ENCODE measurements at places on chromosomes 12 and 14.

- no peak for DNase-seq
- H3K4me1 ChIP-seq = no peaks in the 10 kb centered on the region
- H3K27ac ChIP-seq = no peak overlapping the region
Measured at GRCh38 chr14:93713726-93714405, 74.4 kb downstream of the PRIMA1 start.

- H3K27me3 ChIP-seq = peaks cover 21% of the 10 kb centered on the region
- no peaks in the 10 kb centered on the region for H3K36me3 ChIP-seq
- peak within 1 kb of the TSS; percentile 88 for H3K4me3 ChIP-seq
Measured at GRCh38 chr12:6200256-6201212, at the start of gene CD9. Gene CD9, plus strand, starts transcription at chr12:6200400. Its CDS starts 100 bp downstream, at chr12:6200500.

- H3K36me3 ChIP-seq = no peaks in the 10 kb centered on the region
- H3K27me3 ChIP-seq = peaks cover 4% of the 10 kb centered on the region
- DNase-seq = no peak
Measured at GRCh38 chr14:74389980-74390379, 36.0 kb downstream of the SYNDIG1L start.

GRCh38 chr12:101951002-101951670, 73.8 kb downstream of the DRAM1 start:
- no peak overlapping the region for H3K4me3 ChIP-seq
- H3K4me1 ChIP-seq = no peaks in the 10 kb centered on the region
- DNase-seq = no peak
- H3K27me3 ChIP-seq = peaks cover 1% of the 10 kb centered on the region
- no peak overlapping the region for H3K27ac ChIP-seq

GRCh38 chr14:54589076-54589475, 22.1 kb downstream of the SAMD4A start:
- no peaks in the 10 kb centered on the region for H3K27me3 ChIP-seq
- peaks cover 8% of the 10 kb centered on the region for H3K4me1 ChIP-seq
- no peak overlapping the region for H3K4me3 ChIP-seq
- DNase-seq = no peak
- no peak overlapping the region for H3K27ac ChIP-seq

DNA sequence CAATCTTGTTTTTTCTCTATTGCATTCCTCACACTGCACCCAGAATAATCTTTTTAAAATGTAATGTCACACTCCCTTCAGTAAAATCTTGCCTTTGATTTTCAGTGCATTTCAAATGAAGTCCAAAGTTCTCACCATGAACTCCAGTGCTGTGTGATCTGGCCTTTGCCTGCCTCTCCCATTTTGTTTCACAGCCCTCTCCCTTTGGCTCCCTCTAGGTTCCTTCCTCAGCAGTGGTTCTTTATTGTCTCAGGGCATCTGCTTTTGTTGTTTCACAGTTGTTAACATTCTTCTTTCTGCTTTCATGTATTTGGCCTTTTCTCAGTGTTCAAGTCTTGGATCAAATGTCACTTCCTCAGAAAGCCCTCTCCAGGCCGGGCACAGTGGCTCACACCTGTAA, 84.5 kb upstream of the AMN1 start:
- peak overlapping the region; percentile 4 for H3K27ac ChIP-seq
- no peak for DNase-seq
- H3K27me3 ChIP-seq = peaks cover 3% of the 10 kb centered on the region
- H3K36me3 ChIP-seq = no peaks in the 10 kb centered on the region
- H3K4me3 ChIP-seq = no peak overlapping the region

- H3K36me3 ChIP-seq = no peaks in the 10 kb centered on the region
- H3K27ac ChIP-seq = no peak overlapping the region
- H3K27me3 ChIP-seq = no peaks in the 10 kb centered on the region
- H3K4me3 ChIP-seq = no peak overlapping the region
- H3K4me1 ChIP-seq = no peaks in the 10 kb centered on the region
Measured at GRCh38 chr12:73361864-73362230, 1089.7 kb downstream of the TRHDE start.

DNA sequence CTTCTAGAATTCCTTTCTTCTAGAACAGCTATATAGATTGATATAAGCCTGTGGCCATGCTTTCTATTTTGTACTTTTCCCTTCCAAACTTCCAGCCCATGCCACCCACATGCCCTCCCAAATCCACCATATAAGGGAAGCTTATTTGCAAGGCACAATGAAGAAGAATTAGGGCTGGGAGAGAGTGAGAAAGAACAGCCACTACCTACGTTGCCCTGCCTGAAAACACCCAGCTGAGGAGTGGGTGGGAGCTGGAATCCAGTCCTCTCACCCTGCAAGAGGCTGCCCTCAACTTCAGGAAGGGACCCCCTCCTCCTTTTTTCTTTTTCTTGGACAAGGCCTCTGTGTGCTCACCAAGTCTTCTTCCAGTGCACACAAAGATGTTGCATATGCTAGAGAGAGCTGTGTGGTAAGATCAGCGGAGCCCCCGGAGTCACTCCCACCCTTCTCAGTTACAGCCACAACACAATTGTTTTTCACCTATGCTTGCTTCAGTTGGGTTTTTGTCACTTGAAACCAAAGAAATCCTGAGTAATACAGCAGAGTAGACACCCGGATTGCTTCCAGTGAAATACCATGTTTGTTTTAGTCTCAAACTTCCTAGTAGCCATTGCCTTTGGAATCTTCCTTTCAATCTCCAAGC, 38.8 kb downstream of the CDKL1 start:
- H3K27ac ChIP-seq = no peak overlapping the region
- peaks cover 10% of the 10 kb centered on the region for H3K4me1 ChIP-seq
- H3K36me3 ChIP-seq = peaks cover 5% of the 10 kb centered on the region
- no peak overlapping the region for H3K4me3 ChIP-seq
- H3K27me3 ChIP-seq = peaks cover 2% of the 10 kb centered on the region

DNA sequence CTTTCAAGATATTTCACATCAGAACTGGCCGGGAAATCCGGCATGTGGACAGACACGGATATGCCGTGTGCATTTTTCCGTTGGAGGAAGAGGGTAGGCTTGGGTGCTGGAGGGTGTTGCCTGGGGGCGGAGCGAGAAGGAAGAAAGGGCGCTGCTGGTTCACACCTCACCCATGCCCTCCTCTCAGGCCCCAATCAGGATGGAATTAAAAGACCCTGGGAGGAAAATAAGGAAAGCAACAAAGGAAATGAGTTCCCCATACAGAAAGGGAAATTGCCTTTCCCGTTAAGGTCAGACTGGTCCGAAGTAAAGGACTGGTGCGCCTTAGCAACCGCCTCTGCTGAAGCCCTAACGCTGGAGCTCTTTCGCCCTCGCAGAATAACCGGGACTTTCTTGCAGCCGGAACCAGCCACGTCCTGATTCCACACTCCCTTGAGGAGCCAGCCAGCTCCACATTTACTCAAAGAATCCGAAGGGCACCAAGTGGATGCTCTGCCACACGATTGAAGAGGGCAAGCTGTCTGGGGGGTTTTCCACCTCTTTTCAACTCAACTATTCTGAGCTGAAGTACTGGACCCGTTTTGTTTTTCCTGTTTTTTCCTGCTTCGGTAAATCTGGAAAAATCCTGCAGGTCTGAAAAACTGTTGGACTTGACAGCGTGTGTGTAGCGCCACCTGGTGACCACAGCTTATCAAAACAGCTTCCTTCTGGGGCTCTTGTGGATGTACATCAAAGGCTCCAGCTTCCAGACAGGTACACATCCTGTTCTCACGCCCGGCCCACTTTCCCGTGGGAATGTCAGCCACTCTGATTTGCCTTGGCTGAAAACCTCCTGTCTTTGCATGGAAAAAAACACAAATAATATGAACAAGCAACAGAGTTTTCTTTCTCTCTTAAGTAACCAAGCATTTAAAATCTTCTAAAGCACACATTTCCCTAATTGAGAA, 37.6 kb upstream of the BCL2L14 start:
- H3K4me1 ChIP-seq = peaks cover 32% of the 10 kb centered on the region
- H3K4me3 ChIP-seq = peak overlapping the region; percentile 68
- peak; percentile 76 for DNase-seq
- H3K27ac ChIP-seq = peak overlapping the region; percentile 97
- H3K27me3 ChIP-seq = peaks cover 2% of the 10 kb centered on the region

DNA sequence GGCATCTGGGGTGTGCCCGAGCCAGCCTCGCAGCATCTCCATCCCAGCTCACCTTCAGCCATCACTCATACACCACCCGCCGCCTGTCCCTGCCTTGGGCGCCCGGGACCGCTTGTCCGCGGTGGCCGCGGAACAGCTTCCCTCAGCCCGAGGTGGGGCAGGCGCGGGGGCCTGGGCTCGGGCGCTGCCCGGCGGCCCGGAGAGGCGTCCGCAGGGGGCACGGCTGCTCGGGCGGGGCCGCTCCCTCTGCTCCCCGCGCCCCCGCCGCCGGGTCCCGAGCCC, 430 bp downstream of the SLC41A2 start:
- no peaks in the 10 kb centered on the region for H3K4me1 ChIP-seq
- no peaks in the 10 kb centered on the region for H3K36me3 ChIP-seq
- H3K4me3 ChIP-seq = peak overlapping the region; percentile 88
- DNase-seq = no peak

- no peak for DNase-seq
- H3K27ac ChIP-seq = peak overlapping the region; percentile 88
- H3K36me3 ChIP-seq = peaks cover 12% of the 10 kb centered on the region
- peaks cover 20% of the 10 kb centered on the region for H3K4me1 ChIP-seq
Measured at GRCh38 chr12:123269896-123270213, 1.8 kb downstream of the CDK2AP1 start.

DNA sequence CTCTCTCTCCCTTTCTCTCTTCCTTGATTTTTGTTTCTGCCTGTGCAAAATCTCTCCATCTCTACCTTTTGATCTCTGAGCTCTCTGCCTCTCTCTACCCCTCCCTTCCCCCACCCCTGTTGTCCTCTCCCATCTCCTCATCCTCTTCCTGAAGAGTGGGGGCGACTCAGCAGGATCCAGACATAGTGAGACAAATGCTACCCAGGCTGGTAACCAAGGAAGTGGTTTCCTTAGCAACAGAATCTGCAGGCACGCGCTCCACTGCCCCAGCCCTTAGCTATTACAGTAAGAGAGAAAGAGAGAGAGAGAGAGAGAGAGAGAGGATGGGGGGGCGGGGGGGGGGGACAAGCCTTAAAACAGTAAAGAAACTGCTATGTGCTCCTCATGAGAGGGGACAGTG, 85.6 kb downstream of the CMKLR1 start:
- peaks cover 4% of the 10 kb centered on the region for H3K36me3 ChIP-seq
- peak overlapping the region; percentile 39 for H3K27ac ChIP-seq
- DNase-seq = peak; percentile 26
- no peak overlapping the region for H3K4me3 ChIP-seq
- H3K27me3 ChIP-seq = peaks cover 15% of the 10 kb centered on the region

DNA sequence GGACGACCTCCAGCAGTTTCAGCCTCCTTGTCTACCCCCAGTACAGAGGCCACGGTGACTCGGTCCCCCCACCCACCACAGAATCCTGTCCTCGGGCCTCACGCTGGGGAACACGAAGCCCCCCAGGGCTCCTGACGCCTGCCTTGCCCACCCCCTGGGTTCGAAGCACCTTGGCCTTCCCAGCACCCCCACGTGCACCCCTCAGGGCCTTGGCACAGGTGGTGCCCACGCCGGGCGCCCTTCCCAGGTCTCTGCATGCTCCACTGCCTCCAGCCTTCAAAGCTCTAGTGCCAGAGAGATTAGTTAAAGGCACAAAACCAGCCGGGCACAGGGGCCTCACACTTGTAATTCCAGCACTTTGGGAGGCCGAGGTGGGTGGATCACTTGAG, 61.8 kb downstream of the NOC4L start:
- no peaks in the 10 kb centered on the region for H3K4me1 ChIP-seq
- H3K27me3 ChIP-seq = peaks cover 12% of the 10 kb centered on the region
- H3K27ac ChIP-seq = no peak overlapping the region
- DNase-seq = no peak

- no peak overlapping the region for H3K4me3 ChIP-seq
- H3K36me3 ChIP-seq = no peaks in the 10 kb centered on the region
- peaks cover 4% of the 10 kb centered on the region for H3K27me3 ChIP-seq
- H3K4me1 ChIP-seq = peaks cover 41% of the 10 kb centered on the region
- H3K27ac ChIP-seq = no peak overlapping the region
Measured at GRCh38 chr14:68373847-68374444, 418.9 kb downstream of the ZFP36L1 start.

- H3K36me3 ChIP-seq = no peaks in the 10 kb centered on the region
- no peak overlapping the region for H3K27ac ChIP-seq
- no peaks in the 10 kb centered on the region for H3K27me3 ChIP-seq
- H3K4me1 ChIP-seq = peaks cover 12% of the 10 kb centered on the region
Measured at GRCh38 chr12:5556946-5557673, 125.2 kb downstream of the NTF3 start.

- no peaks in the 10 kb centered on the region for H3K4me1 ChIP-seq
- no peak for DNase-seq
- no peaks in the 10 kb centered on the region for H3K27me3 ChIP-seq
- no peaks in the 10 kb centered on the region for H3K36me3 ChIP-seq
- no peak overlapping the region for H3K4me3 ChIP-seq
Measured at GRCh38 chr12:105831372-105831771, 307.4 kb downstream of the NUAK1 start.

DNA sequence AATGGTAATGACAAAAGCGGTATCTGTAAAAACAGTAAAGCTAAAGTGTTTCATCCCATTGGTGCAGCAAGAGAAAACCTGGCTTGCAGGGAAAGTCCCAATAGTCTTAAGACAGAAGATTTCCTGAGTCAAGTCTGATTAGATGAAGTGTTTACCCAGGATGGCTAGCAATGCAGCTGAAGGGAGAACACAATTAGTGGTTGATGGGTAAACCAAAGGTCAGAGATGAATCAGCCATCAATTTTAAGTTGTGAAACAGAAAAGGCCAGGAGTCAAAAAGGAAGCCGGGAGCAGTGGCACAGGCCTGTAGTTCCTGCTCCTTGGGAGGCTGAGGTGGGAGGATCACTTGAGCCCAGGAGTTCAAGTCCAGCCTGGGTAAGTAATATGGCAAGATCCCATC, 52.6 kb downstream of the SEC23A start:
- peaks cover 51% of the 10 kb centered on the region for H3K36me3 ChIP-seq
- no peak overlapping the region for H3K27ac ChIP-seq
- DNase-seq = no peak
- H3K27me3 ChIP-seq = no peaks in the 10 kb centered on the region

- peak overlapping the region; percentile 94 for H3K4me3 ChIP-seq
- peak overlapping the region; percentile 97 for H3K27ac ChIP-seq
- no peak for DNase-seq
- peaks cover 2% of the 10 kb centered on the region for H3K36me3 ChIP-seq
- peaks cover 6% of the 10 kb centered on the region for H3K27me3 ChIP-seq
- peaks cover 27% of the 10 kb centered on the region for H3K4me1 ChIP-seq
Measured at GRCh38 chr12:64452559-64453329, 824 bp downstream of the TBK1 start.

DNA sequence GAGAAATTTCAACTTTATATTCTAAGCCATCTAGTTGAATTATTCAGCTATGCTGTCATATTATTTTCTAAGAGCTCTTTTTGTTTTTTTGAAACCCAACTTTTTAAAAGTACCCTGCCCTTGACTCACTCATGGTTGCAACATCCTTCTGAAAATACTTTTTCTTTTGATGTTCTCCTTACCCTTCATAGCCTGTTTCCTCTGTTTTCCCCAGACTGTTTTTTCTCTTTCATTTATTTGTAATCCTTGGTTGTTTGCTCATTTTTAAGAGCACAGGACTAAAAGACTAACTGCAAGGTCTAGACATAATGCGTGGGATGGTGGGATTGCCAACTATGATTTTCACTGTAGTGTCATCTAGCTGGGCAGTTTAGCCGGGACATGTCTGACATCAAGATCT, 21.2 kb upstream of the CDKL1 start:
- H3K36me3 ChIP-seq = peaks cover 23% of the 10 kb centered on the region
- DNase-seq = no peak
- peaks cover 2% of the 10 kb centered on the region for H3K27me3 ChIP-seq
- no peak overlapping the region for H3K4me3 ChIP-seq
- H3K4me1 ChIP-seq = no peaks in the 10 kb centered on the region
- no peak overlapping the region for H3K27ac ChIP-seq

- peaks cover 51% of the 10 kb centered on the region for H3K4me1 ChIP-seq
- no peak for DNase-seq
- peaks cover 4% of the 10 kb centered on the region for H3K36me3 ChIP-seq
- peaks cover 2% of the 10 kb centered on the region for H3K27me3 ChIP-seq
Measured at GRCh38 chr12:12217018-12217359, 49.9 kb downstream of the LRP6 start.

- H3K27ac ChIP-seq = no peak overlapping the region
- DNase-seq = no peak
- no peak overlapping the region for H3K4me3 ChIP-seq
- peaks cover 22% of the 10 kb centered on the region for H3K36me3 ChIP-seq
Measured at GRCh38 chr12:48764521-48764920, 24.4 kb downstream of the ADCY6 start.
